ENCODE measurements at places on chromosomes 13 and 19.

- no peak for DNase-seq
Measured at GRCh38 chr19:10848230-10848856, at the start of gene C19orf38. Gene C19orf38, plus strand, starts transcription at chr19:10848415. Its CDS starts 94 bp downstream, at chr19:10848509.

GRCh38 chr13:100941377-100942368, 267.1 kb upstream of the TMTC4 start:
- DNase-seq = no peak

DNA sequence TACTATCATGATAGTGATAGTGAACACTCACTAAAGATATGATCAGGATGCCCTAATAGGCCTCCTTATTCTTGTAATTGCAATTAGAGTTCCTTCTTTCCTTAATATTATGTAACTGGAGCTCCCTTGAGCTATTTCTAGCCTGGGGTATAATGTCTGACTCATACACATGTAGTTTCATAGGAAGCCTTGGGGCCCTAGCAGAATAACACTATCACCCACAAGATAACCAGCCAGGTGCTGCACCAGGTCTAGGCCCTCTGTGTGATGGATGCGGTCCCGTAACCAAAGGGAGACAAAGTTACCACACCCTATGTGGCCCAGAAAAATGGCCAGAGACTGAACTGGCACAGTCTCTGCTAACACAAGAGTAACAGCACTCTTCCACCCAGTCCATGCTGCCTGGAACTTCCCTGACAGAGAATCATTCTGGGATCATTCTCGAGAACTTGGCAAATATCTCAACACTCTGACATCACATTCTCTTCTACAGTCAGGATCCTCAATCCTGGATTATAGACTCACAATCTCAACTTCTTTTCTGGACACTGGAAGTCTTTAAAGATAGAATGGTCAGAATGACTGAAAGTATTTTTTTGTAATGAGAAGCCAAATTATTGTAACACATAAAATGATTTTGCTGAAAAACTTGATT, 32.6 kb upstream of the IGFL4 start:
- DNase-seq = no peak

DNA sequence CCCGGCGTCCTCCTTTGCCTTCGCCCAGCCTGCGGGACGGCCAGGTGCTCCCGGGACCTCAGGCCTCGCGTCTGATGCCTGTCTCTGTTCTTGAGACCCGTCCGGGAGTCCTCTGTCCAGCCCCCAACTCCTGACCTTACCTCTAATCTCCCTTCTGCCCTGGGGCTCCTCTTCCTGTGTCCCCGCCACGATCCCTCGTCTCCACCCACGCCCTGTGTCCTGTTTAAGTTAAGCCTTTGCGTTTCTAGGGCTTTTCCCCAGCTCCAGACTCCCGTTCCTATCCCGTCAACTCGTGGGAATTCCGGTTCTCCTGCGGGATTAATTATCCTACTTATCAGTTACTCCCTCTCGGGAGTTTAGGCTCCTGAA, 686 bp downstream of the LENG8 start:
- DNase-seq = no peak

DNA sequence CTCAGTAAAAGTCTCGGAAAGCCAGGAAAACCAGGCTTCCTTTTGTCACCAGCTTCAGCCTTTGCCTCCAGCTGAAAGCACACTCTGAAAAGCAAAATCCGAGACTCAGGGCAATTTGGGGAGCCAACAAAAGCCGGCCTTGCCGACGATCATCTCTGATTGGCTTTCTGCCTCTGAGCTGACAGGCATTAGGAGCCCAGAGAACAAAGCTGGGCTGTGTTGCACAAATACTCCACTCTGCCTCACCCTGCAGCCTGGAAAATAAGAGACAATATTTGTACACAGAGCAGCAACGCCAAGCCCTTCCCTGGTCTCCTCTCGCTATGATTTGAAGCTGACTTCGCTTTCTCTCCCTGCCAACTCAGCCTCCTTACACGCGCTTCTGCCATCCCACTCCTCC, 46.9 kb downstream of the CACNA1A start:
- no peak for DNase-seq

- no peak for DNase-seq
Measured at GRCh38 chr19:4388337-4389063, 11.8 kb downstream of the SH3GL1 start.

DNA sequence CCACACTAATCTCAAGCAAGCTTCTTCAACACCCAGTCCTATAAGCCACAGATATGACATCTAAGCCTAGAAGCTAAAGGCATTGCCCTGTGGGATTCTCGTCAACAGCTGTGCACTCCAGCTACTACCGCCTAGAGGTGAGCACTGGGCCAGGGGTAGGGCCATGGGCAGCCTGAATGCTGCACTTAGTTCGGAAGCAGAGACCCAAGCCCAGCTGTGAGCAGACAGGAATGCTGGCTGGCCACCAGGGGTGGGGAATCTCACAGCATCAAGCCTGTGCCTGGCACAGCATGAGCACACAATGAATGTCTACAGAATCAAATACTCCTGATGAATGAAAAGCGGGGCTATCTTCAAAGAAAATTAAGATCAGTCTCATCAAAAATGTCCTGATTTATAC, 167.5 kb upstream of the UBL3 start:
- DNase-seq = no peak

DNA sequence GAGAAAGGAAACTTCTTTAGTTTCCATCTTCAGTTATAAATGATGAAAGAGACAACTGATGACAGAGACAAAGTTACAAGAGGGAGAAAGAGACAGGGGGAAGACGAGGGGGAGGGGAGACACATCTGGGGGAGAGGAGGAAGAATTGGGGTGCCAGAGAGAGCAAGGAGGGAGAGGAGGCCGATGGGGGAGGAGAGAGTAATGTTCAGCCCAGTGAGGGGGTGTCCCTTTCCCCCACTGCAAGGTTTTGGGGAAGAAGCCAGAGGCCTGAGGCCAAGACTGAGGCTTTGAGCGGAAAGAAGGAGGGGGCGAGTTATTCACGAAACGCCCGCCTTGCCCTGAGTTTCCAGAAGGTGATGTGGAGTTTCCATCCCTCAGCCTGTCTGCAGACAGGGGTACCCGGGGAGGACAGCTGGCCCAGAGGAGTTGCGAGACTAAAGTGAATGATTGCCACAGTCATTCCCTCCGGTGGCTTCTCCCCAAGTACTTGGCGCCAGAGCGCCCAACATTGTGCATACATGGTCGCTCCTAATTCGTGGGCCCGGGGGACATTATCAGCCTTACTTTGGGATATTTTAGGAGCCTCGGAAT, 558 bp upstream of the PPAN start:
- no peak for DNase-seq

Data from NCI-H187 (cell line).